Aorta (tissue), 5 donors: ENCODE measurements at places on chromosomes 2 and 18. TPM values are rescaled to one million over a fixed set of nuclear protein-coding genes. Genes with fewer than 3 reads are reported as not detected.

- no peak for DNase-seq
These were observed 48.9 kb downstream of the BMPR2 start for GRCh38 chr2:202425036-202425435.

GRCh38 chr2:178363252-178363651, 87.7 kb downstream of the PRKRA start:
- no peak for DNase-seq

DNA sequence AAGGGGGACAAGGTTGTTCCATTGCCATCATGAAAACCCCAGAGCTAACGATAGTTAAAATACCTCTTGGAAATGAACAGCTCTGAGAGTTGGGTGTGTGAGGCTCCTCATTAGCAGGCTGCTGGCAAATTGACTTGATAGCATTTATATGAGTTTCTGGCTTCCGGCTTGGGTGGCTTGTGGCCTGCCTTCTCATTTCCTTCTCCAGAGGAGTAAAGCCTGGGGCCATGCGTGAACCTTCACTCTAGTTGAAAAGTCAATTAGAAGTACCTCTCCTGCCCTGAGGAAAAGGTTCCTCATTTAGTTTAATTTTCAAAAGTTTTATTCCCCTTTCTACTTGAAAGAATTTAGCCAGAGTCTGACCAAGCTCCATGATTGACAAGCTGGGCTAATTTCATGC, 67.1 kb downstream of the MGAT5 start:
- DNase-seq = peak; percentile 49

- DNase-seq = no peak
These were observed 85.7 kb upstream of the RBBP8 start for GRCh38 chr18:22847392-22847791.

- no peak for DNase-seq
These were observed 572 bp downstream of the INPP4A start for GRCh38 chr2:98445177-98445682.

DNA sequence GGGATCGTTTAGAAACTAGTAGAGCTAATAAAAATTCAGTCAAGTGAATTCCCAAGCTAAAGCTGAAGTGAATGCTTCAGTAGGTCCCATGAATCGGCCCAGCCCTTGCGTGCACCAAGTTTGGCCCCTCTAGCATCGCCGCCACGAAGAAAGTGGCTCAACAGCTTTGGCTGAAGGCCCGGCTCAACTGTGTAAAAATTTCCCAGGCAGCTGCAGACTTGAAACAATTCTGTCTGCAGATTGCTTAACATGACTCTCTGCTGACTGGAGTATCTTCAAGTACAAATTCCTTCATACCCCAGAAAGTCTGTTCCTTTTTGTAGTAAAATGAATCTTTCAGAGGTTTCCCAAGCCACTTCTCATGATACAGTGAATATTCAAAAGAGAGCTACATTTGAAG, 32.7 kb downstream of the ALMS1 start:
- peak; percentile 88 for DNase-seq

- no peak for DNase-seq
These were observed 30.8 kb downstream of the LPIN1 start for GRCh38 chr2:11777066-11777782.

DNA sequence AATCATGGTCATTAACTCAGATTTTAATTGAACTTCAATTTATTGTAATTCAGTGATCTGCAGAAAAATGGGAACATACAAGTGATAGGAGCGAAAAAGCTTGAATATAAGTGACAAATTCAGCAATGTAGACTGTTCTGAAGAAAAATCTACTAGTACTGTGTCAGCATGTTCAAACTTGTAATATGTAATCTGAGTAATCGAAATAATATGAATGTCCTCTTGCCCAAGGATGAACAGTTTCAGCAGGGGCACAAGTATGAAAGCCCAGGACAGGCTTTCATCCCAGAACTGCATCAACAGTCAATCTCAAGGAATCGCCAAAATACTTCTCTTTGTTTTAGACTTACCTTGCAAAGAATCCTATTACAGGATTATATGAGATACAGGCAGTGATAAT, 1110.5 kb downstream of the LRP1B start:
- DNase-seq = no peak

DNA sequence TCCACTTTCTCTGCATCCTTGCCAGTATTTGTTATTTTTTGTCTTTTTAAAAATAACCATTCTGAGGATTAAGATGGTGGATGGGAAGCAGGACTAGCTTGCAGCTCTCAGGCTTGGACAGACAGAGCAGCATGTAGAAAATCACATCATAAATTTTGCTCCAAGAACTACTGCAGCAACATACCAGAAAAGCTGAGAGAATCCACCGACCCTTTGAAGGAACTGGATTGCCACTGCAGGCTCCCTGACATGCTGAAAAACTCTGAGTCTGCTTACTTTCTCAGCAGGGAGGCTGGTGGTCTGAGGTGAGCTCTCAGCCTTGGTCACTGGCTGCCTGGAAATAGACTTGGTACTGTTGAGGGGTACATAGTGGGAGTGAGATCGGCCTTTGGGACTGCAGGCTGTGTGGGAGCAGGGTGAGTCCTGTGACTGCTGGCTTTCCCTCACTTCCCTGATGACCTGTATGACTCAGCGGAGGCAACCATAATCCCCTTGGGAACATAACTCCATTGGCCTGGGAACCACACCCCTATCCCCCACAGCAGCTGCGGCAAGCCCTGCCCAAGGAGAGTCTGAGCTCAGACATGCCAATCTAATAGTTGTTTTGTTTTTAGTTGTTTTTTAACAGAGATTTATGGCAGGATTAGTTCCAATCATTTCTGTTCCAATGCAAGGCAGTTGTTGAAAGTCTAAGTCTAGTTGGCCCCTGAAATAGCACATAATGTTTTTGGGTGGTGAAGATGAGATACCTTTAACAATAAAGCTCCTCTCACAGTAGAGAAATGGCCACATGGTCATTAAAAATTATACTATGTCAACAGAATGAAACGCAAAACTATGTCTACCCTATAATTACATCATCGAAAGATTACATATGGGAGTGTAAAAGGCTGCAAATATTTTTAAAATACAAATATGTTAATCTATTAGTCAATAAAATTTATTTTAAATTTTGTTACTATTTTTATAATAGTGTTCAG, 414.2 kb upstream of the CHAC2 start:
- DNase-seq = no peak

- DNase-seq = no peak
These were observed 982 bp downstream of the BMP10 start for GRCh38 chr2:68870215-68870614.

Gene GULP1
- 68.8 TPM for total RNA-seq

Gene HOXD3
- total RNA-seq = 13.4 TPM
